Neural crest cell (in vitro differentiated cells): ENCODE measurements at places on chromosomes 16 and 17. TPM values are rescaled to one million over a fixed set of nuclear protein-coding genes. Genes with fewer than 3 reads are reported as not detected.

GRCh38 chr16:61128545-61129323 lies 907.5 kb downstream of the CDH8 start:
- H3K36me3 ChIP-seq = no peaks in the 10 kb centered on the region
- no peak overlapping the region for H3K27ac ChIP-seq
- no peak for DNase-seq
- no peaks in the 10 kb centered on the region for H3K4me1 ChIP-seq
- H3K4me3 ChIP-seq = no peak overlapping the region
- H3K27me3 ChIP-seq = peaks cover 8% of the 10 kb centered on the region

- H3K27ac ChIP-seq = no peak overlapping the region
- no peak overlapping the region for H3K4me3 ChIP-seq
Measured at GRCh38 chr16:84841787-84842300, 22.1 kb downstream of the CRISPLD2 start.

GRCh38 chr16:2535625-2536013 lies 2.2 kb upstream of the PDPK1 start:
- peaks cover 47% of the 10 kb centered on the region for H3K4me1 ChIP-seq
- peak overlapping the region; percentile 76 for H3K4me3 ChIP-seq
- no peak for DNase-seq
- H3K27ac ChIP-seq = no peak overlapping the region
- peaks cover 17% of the 10 kb centered on the region for H3K27me3 ChIP-seq
- H3K36me3 ChIP-seq = no peaks in the 10 kb centered on the region

DNA sequence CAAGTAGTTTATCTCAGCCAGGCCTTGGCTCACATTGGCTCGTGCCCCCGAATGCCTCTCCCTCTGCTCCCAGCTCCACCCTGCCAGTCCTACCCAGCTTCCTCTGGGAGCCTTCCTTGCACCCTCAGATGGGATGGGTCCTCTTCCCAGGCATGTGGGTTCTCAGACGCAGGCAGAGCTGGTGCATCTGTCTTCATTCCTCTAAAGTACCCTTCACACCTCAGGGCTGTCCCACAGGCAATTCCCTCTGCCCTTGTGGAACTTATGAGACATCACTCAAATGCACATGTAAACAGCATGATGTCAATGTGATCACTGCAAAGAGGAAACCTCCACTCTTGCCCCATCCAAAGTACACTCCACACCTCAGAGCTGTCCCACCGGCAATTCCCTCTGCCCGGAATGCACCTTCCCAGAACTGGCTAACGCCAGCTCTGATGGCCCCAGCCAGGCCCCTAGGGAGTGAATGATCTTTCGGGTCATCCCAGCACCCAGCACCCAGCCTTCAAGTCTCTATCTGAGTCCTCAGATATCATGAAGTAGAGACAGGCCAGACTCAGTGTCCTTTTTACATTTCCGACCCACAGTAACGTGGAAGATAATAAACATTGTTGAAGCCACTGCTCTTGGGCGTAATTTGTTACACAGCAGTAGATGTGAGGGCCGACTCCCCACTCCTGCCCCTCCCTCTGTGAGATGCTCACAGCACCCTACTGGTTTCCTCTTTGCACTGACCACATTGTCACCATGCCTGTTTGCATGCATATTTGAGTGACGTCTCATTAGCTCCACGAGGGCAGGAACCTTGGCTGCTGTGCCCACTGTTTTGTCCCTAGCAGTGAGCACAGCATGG lies 85.4 kb downstream of the N4BP1 start:
- no peak for DNase-seq
- H3K4me1 ChIP-seq = no peaks in the 10 kb centered on the region
- no peaks in the 10 kb centered on the region for H3K27me3 ChIP-seq

Gene COL1A1
- 13.3 and 14.8 TPM in 2 replicates for total RNA-seq

Gene ASPSCR1
- total RNA-seq = 50.0 and 51.9 TPM in 2 replicates

Gene MYL4
- not detected in 2 replicates for total RNA-seq

Gene CBFA2T3
- 3.6 and 4.6 TPM in 2 replicates for total RNA-seq

Gene ALOX15B
- total RNA-seq = not detected in 2 replicates
